ENCODE measurements at places on chromosomes 6 and 20.

GRCh38 chr20:56952258-56953047, 314.0 kb downstream of the BMP7 start:
- DNase-seq, result no peak

GRCh38 chr20:8714206-8714605, 354.7 kb upstream of the PLCB4 start:
- no peak for DNase-seq

- no peak for DNase-seq
Observed at GRCh38 chr6:143674483-143675381, 3.0 kb upstream of the PHACTR2 start.

GRCh38 chr6:157461000-157461915, 80.3 kb downstream of the ZDHHC14 start:
- no peak for DNase-seq

DNA sequence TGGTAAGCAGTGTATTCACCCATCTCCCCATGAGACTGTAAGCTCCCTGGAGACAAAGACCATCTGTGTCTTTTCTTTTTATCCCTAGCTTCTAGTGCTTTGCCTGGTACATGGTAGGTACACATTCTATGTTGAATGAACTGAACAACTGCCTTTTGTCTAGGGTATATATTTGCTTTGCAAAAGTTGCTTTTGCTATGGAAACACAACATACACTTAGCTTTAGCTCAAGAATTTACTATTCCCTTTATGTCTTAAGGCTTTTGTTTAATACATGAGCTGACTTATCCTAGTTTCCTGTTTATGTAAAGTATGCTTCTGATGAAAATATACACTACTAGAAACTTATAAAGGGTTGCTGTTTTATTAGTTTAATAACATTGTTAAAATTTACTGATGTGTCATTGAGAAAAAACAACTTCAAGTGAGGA, 198.2 kb downstream of the PRL start:
- DNase-seq, result no peak

DNA sequence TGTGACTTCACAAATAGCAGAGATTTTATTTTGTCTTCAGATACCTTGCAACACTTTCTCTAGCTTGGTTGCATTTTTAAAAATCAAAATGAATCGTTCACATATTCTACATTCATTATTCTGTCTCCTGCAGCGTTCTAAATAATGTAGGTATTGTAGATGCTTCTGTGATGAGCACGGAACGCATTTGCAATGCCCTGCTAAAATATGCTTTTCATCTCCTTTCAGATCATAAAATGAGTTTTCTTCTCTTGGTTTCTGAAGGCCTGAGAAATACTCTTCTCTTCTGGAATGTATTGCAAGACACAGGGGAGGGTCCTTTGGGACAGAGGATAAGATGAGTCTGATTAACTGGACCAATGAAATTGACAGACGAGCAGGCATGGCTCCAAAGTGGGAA, 390.7 kb downstream of the PREX1 start:
- DNase-seq, result no peak

DNA sequence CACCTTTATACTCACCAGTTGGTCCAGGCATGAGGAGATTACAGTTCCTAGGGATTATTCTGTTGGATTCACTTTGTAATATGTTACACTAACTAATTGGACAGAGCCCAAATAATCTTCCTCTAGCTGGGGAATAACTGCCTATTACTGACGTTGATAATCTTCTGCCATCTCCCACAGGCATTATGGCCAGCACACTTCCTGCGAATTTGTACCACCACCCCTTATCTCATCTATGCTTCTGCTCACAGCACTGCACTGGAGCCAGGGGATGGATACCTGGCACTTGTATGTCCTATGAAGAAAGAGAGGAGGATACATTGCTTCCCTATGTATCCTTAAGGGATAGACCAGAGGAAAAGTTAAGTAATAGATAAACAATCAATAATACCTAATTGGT, 494.8 kb upstream of the MAN1A1 start:
- no peak for DNase-seq

- no peak for DNase-seq
Observed at GRCh38 chr6:78505178-78505577, 362.2 kb upstream of the IRAK1BP1 start.

GRCh38 chr20:21228511-21228910, 74.6 kb upstream of the XRN2 start:
- DNase-seq, result no peak

- no peak for DNase-seq
Observed at GRCh38 chr6:20906945-20907344, 372.7 kb downstream of the CDKAL1 start.

GRCh38 chr6:63882208-63882607, 246.6 kb downstream of the PHF3 start:
- no peak for DNase-seq

- no peak for DNase-seq
Observed at GRCh38 chr6:38018755-38019165, 199.2 kb downstream of the ZFAND3 start.

DNA sequence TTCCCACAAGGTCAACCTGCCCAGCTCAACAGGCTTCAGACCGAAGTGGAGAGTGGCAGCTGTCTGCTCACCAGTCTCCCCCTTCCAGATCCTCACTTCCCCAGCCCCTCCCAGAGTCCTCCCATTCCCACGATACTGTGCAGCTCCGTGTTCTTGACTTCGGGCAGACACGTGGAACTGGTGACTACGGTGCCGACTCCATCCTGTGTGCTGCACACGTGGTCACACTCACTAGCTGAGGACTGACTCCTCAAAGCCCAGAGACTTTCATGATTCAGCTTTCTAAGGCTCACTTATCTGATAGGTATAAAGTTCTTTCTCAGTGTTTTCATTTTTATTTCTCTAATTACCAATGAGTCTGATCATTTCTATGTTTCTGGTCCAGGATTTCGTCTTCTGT, 32.4 kb downstream of the GABRR2 start:
- no peak for DNase-seq

- DNase-seq, result no peak
Observed at GRCh38 chr6:26222571-26222970, 135.3 kb downstream of the HFE start.

- DNase-seq, result no peak
Observed at GRCh38 chr20:49656304-49656703, 57.4 kb downstream of the B4GALT5 start.

DNA sequence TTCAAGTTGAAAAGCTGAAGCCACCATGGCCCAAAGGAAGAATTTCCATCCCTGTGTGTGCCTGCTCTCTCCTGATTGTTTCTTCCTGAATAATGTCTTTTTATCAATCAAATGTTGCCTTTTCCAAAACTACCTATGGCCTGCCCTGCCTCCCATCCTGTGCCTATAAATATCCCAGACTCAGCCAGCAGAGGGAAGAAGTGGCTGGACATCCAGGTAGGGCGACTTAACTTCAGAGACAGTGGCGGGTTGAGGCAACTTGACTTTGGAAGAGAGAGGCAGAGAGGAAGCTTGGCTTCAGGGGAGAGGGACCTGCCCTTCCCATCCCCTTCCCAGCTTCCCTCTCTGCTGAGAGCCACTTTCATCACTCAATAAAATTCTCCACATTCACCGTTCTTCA, 133.0 kb downstream of the LCA5 start:
- DNase-seq, result no peak

GRCh38 chr6:2563635-2564034, 187.1 kb downstream of the MYLK4 start:
- no peak for DNase-seq

GRCh38 chr20:56750430-56750829, 121.3 kb downstream of the TFAP2C start:
- no peak for DNase-seq

- DNase-seq, result no peak
Observed at GRCh38 chr6:2124260-2124709, 121.1 kb downstream of the GMDS start.

DNA sequence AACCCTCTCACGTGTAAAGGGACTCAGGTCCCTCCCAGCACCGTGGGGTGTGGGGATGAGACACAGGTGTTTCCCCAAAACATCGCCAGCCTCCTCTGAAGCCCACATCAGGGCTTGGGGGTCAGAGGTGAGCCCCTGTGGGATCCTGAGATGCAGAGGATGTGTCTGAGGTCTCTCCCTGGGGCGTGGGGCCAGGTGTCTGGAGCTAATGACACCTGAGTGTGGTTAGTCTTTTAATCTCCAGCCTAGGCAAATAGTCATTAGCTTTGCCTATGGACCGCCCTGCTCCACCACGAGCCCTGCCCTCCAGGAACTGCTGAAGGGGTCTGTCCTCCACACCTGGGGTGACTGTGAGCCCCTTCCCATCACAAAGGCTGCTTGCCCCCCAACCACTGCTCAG, 1.7 kb downstream of the SRMS start:
- DNase-seq, result no peak

DNA sequence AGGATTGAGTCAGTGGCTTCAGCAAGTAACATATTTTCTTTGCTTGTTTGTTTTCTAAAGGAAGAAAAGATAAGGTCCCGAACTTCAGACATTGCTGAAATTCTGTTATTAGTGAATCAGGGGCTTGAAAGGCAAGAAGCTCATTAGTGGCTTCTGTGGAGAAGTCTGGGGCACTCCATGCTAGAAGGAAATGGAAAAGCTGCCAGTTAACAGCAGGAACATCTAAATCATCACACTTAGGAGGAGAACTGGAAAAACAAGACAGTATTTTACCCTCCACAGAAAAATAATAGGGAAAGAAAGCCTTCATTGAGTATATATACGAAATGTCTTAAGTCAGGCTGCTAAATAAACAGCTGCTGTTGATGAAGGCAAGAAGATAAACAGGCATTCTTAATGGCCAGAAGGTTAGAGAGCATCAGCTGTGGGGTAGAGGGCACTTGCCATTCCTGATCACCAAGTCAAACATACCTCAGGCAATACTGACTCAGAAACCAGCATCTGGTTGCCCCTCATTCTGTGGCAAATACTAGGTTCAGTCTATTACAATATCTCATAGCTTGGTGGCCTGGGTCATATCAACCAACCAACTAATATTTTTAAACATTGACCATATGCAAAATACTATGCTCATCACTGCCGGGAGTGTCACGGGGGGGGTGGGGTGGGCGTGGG, 143.2 kb upstream of the TENT5A start:
- no peak for DNase-seq

- no peak for DNase-seq
Observed at GRCh38 chr20:13025181-13025580, 16.4 kb downstream of the SPTLC3 start.

DNA sequence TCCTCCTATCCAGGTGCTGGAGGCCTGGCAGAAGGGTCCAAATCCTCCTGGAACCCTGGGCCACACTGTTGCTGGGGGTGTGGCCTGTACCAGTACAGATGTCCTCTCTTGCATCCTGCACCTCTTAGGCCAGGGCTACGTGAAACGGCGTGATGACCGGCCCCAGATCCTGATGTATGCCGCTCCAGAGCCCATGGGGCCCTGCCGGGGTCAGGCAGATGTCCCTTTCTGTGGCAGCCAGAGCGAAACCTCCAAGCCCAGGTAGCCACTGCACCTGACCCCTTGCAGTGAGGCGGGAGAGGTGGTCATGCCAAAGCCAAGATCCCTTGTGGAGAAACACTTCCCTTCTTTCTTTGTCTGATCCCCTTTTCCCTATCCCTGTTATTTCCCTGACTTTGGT, 14.2 kb downstream of the DNPH1 start:
- DNase-seq, result no peak

- DNase-seq, result no peak
Observed at GRCh38 chr6:11129908-11130565, 18.5 kb upstream of the ERVFRD-1 start.

DNA sequence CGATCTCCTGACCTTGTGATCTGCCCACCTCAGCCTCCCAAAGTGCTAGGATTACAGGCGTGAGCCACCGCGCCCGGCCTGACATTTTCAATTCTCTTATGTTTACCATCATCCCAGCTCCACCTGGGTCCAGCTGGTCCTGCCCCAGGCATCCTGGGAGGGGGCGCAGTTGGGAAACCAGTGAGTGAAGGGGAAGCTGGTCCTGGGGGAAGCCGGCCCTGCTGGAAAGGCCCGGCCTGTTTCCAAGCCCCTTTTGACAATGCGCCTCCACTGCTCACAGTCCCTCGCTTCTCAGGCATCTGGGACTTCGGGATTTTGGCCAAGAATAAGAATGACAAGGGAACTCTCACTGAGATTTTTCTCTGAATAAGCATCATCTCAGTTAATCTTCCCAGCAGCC, 14.2 kb downstream of the SLC13A3 start:
- no peak for DNase-seq

DNA sequence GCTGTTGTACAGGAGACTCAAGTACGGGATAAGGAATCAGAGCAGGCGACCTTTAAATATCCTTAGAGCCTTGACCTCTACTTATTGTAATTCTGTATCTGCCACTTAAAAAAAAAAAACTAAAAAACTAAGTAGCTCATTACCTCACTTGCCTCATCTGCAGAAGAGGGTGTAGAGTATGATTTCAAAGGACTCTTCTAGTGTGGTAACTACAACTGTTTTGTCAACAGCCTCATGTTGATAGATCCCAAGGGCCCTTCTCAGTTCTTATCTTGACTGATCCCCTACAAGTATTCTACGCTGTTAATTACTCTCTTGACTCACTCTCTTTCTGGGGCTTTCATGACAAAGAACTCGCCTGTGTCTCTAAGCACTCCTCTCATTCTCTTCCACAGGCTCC, 16.7 kb upstream of the PDYN start:
- DNase-seq, result no peak

GRCh38 chr6:44327096-44327495, 13.9 kb upstream of the AARS2 start:
- DNase-seq, result no peak

- no peak for DNase-seq
Observed at GRCh38 chr6:130063806-130064205, 45.4 kb downstream of the L3MBTL3 start.

GRCh38 chr6:164579035-164579434, 730.4 kb downstream of the C6orf118 start:
- no peak for DNase-seq

- no peak for DNase-seq
Observed at GRCh38 chr6:151451417-151451949, 443 bp downstream of the RMND1 start.
